ENCODE measurements at places on chromosomes 6 and 20. TPM values are rescaled to one million over a fixed set of nuclear protein-coding genes. Genes with fewer than 3 reads are reported as not detected.

Gene HLA-DMB
- total RNA-seq, result 1.5 TPM

Gene HLA-DRB5
- not detected for total RNA-seq

Gene LTB
- total RNA-seq, result not detected

Gene TCF21
- total RNA-seq, result not detected

Gene COL12A1
- 42.9 TPM for total RNA-seq

Gene BTN1A1
- total RNA-seq, result not detected

Gene AVP
- total RNA-seq, result not detected

Gene CST7
- total RNA-seq, result not detected

Gene GNAS-AS1
- total RNA-seq, result 2.0 TPM

Gene FOXF2
- total RNA-seq, result 2.4 TPM

Gene GUCA1A
- 1.6 TPM for total RNA-seq

Gene BTBD3
- 535 TPM for total RNA-seq

Gene SLC17A1
- not detected for total RNA-seq

Gene STK35
- 15.7 TPM for total RNA-seq

Gene ZNF512B
- 10.4 TPM for total RNA-seq

Gene COL20A1
- 2.7 TPM for total RNA-seq

Gene PDE7B
- 4.1 TPM for total RNA-seq

Gene DEFB132
- not detected for total RNA-seq

Gene HSPA1L
- total RNA-seq, result 4.2 TPM

Gene NHSL1
- 51.8 TPM for total RNA-seq

Gene SLC17A3
- not detected for total RNA-seq

Gene RAB44
- not detected for total RNA-seq

Gene ELOVL2
- 22.0 TPM for total RNA-seq

Gene HLA-DPB1
- 1.8 TPM for total RNA-seq

Gene KCNB1
- total RNA-seq, result 10.0 TPM

Gene CFAP61
- total RNA-seq, result 5.0 TPM

Gene OR14J1
- 0.09 TPM for total RNA-seq

Gene VIP
- 0.18 TPM for total RNA-seq

Gene MCCD1
- total RNA-seq, result not detected

Gene SLC26A8
- 3.7 TPM for total RNA-seq
